Fibroblast of lung (primary cell): ENCODE measurements at places on chromosomes 5 and 9. TPM values are rescaled to one million over a fixed set of nuclear protein-coding genes. Genes with fewer than 3 reads are reported as not detected.

IL13 gene
- not detected in 2 replicates for polyA plus RNA-seq

ARSB gene
- 24.0 and 27.7 TPM in 2 replicates for polyA plus RNA-seq

DNA sequence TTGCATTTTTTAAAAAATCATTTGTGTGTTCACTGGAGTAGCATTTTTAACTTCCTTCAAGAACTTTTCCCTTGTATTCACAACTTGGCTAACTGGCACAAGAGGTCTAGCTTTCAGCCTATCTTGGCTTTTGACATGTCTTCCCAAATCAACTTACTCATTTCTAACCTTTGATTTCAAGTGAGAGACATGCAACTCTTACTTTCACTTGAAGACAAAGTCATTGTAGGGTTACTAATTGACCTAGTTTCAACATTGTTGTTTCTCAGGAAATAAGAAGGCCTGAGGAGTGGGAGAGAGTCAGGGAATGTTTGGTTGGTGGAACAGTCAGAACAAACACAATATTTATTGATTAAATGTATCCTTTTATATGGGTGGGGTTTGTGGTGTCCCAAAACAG, 95.0 kb upstream of the C9orf72 start:
- no peak for DNase-seq

DNA sequence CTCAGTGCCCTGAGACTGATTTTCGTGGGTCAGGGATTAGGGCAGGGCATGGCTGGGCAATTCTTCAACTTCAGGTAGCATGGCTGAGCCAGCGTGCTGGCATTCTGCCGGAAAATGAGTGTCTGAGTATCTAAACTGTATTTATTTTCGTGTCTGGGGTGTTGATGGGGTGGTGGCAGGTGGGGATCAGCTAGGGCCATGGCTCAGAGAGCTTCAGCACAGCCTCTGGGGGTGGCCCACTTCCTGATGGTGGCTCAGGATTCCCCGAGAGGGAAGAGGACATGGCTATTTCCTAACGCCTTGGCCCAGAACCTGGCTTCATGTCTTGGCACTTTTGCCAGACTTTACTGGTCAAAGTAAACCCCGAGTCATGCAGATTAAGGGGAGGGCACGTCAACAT, 260.5 kb downstream of the GADD45G start:
- DNase-seq = no peak

DNA sequence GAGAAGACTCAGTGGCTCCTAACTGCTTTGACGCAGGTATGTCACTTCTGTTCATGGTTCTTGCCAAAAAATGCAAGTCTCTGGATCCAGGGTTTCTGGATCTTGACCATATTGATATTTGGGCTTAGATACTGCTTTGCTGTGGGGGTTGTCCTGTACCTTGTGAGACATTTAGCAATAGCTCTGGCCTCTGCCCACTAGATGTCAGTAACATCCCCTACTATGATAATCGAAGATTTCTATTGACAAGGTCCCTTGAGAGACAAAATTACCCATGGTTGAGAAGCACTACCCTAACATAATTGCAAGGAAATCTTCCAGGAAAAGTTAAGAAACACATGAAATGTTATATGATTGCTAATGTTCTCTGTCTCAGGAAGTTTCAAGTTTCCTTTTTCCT, 285.4 kb downstream of the TMEM232 start:
- DNase-seq = peak; percentile 42

- DNase-seq = no peak
Measured at GRCh38 chr9:81076131-81076530, 613.2 kb downstream of the TLE1 start.

- DNase-seq = no peak
Measured at GRCh38 chr9:126608551-126608950, 5.2 kb upstream of the LMX1B start.

DNA sequence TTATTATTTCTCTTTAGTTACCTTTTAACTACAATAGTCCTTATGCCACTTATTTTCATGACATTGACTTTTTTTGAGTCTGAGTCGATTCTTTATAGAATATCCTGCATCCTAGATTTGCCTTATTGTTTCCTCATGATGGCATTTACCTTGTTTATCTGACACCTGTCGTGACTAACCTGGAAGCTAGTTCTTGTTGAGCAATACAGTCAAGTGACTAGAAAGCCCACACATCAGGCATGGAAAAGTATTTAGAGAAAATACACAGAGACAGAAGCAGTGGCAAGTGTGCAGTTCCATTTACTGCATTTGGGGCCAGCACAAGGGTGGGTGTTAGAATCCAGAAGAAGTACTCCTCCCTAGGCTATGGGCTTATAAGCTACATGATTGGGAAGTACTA, 97.8 kb downstream of the ERMP1 start:
- no peak for DNase-seq

DNA sequence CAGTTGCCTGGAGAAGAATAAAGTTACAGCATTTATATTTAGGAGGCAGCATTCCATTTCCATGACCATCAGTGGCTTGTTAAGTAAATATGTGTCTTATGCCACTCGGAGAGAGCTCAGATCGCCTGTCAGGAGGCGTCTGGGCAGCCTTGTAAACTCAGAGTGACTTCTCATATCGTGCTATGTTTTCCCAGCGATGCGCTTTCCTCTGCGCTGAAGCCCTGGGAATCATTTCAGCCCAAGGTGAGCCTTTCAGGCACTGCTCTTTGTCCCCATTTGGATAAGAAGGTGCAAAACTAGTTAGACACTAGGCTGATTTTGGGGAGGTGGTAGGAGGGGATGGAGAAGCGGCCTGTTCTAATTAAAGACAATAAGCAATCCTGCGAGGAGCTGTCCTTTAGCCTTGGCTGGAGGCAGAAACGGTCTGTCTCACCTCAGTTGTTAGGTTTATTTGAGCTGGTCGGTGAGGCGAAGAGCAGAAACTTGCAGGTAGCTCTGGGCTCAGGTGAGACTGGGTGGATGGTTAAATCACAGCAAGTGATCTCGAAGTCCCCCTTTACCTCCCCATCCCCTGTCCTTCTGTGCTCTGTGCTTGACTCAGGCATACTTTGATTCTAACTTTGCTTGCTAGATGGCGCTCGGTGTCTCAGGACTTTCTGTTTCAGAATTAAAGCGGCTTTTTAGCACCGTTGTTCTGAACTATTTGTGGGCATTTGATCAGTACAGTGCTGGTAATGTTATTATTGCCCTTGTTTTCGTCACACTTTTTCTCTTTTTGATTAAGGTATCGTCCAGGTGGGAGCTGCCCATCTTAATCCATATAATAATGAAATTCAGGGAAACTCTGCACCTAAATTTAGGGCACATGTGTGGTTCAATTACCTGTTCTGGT, 24.6 kb downstream of the NR2F1 start:
- DNase-seq = peak; percentile 86

- DNase-seq = peak; percentile 73
Measured at GRCh38 chr5:84239494-84239893, 145.2 kb downstream of the EDIL3 start.

GRCh38 chr9:134379831-134380365, 53.6 kb downstream of the RXRA start:
- peak; percentile 67 for DNase-seq

DNA sequence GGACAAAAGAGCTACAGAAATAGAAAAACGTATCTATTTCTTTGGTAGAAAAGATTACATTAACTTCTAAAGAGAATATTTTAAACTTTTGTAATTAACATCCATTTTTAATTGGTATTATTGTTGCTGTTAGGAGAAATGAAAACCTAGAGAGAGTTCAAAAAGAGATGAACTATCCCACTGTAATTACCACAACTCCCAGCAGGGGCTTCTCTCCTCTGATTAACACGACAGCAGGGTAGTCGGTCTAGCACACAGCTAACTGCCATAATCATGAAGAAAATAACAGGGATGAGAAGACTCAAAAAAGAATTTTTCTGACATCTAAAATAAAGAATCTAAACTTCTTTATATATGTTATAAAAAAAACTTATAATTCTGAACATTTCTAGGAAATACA, 86.2 kb upstream of the CDH9 start:
- DNase-seq = peak; percentile 8

- DNase-seq = peak; percentile 6
Measured at GRCh38 chr5:94181895-94182294, 436.5 kb downstream of the KIAA0825 start.

- DNase-seq = no peak
Measured at GRCh38 chr5:88583471-88583870, 299.5 kb downstream of the MEF2C start.
